Left renal cortex interstitium (tissue), 4 donors: ENCODE measurements at places on chromosomes 2 and 18. TPM values are rescaled to one million over a fixed set of nuclear protein-coding genes. Genes with fewer than 3 reads are reported as not detected.

UGT1A8 gene
- not detected for polyA plus RNA-seq

GRCh38 chr2:128197059-128197458 lies 106.1 kb downstream of the UGGT1 start:
- no peak for DNase-seq

REG3A gene
- polyA plus RNA-seq, result not detected

DNA sequence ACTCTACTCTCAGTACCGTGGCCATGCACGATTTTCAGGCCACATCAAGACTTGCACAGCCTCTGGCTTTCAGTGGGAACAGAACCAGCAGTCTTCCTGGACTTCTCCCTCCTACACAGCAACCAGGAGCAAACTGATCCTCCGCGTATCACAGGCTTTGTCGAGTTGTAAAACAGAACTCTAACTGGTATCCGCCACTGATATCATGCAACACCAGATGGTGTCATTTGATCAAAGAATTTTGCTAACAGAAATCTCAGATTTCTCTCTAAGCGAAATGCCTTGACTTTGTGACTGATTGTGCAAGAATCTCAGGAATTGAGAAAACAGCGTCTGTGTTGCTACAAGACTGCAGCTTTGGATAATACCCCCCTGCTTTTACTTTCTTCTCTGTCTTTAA lies 85.7 kb downstream of the COPS8 start:
- DNase-seq, result no peak

GRCh38 chr2:169349535-169349934 lies 12.8 kb downstream of the LRP2 start:
- no peak for DNase-seq

SLC5A7 gene
- polyA plus RNA-seq, result 0.44 TPM

CERKL gene
- polyA plus RNA-seq, result 14.0 TPM

DNA sequence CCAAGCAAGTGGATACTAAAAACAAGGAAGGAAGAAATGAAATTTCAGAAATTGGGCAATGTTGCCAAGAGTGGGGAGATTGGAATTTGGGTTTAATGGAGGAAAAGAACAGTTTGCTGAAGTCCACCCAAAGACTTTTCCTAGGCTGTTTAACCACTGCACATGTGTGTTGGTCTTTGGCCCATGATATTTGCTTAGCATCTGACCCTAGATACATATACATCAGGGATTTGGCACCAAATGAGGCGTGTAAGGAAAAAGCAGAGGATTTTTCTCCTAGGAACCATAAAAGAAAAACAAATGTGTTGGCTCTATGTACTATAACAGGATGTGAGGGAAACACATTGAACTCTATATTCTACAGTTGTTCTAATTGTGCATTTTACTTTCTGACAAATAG lies 80.7 kb upstream of the CD28 start:
- no peak for DNase-seq
